ENCODE measurements at places on chromosomes 2 and 18.

- DNase-seq, result no peak
These were observed 91.5 kb upstream of the PARD3B start for GRCh38 chr2:204453730-204454167.

- peak; percentile 82 for DNase-seq
These were observed 34.1 kb downstream of the NFATC1 start for GRCh38 chr18:79429785-79430281.

- DNase-seq, result no peak
These were observed 13.3 kb upstream of the RAB17 start for GRCh38 chr2:237603718-237604362.

GRCh38 chr2:100482741-100483140 lies 12.5 kb downstream of the NMS start:
- DNase-seq, result peak; percentile 6

GRCh38 chr2:4420032-4420431 lies 716.7 kb downstream of the DCDC2C start:
- DNase-seq, result no peak

DNA sequence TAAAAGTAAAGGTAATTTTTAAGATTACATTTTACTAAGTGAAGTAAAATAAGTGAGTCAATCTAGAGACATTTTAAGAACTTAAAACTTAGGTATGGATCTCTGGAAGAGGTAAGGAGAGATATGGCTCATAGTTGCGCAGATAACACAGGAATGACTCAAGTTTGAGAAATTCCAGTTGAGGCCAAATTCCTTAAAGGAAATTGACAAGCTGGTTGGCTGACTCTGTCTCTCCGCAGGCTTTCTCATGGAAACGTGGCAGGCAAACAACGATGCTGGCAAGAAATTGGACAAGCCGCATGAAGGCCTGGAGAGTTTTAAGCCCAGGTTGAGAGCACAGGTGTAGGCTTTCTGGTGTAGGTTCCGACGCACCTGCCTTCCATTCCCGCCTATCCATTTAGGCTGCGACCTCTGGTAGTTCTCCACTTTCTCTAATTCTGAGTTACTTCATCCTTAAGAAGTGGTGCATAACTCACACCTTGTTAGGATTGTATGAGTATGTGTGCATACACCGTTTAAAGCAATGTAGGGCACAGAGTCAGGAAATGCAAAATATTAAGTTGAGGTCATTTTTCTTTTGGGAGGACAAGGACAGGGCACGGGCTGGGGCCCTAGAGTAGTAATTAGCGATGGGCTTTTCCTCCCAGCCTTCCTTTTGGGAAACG lies 589 bp upstream of the DAW1 start:
- no peak for DNase-seq

DNA sequence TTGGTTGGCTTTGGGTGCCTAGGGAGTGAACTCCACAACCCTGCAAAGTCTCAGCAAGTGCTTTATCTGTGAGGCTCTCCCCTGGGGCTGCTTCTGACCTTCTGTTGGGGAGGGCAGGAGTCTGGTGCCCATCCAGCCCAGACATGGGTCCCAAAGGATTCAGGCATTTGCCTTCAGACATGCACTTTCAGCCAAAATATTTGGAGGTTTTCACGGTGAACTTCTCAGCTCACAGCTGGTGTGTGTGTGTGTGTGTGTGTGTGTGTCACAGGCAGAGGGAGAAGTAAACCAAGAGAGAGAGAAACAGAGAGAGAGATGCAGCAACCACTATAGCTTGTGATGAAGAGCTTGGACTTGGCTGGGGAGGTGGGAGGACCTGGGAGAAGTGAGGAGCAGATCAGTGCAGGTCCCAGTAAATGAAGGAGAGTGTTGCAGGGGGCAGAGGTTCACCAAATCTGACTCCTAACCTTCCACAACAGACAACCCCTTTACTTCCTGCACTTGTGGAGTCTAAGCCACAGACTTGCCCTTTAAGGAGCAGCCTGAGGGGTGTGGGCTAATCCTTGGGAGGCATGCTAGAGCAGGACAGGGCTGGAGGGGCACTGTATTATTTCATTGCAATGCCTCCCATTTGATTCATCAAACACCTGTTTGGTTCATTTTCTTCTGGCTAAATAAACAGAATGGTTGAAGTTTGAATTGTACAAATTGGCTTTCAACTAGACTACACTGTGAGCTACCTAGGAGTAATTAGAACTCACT lies 14.1 kb downstream of the SLC9A4 start:
- no peak for DNase-seq

GRCh38 chr2:188322569-188323551 lies 31.2 kb downstream of the GULP1 start:
- DNase-seq, result no peak

DNA sequence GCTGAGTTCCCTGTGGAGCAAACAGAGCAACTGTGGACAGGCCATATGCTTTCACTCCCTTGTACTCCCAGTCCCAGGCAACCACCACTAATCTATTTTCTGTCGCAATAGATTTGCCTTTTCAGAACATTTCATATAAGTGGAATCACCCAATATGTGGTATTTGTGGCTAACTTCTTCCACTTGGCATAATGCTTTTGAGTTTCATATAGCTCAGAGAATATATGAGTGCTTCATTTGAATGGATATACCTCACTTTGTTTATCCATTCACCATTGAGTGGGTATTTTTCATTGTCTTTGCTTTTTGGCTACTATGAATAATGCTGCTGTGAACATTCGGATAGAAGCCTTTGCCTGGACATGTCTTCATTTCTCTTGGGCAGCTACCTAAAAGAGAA lies 151.9 kb downstream of the CERS6 start:
- DNase-seq, result no peak

GRCh38 chr2:25698752-25699151 lies 25.4 kb upstream of the DTNB start:
- no peak for DNase-seq

- no peak for DNase-seq
These were observed 100.7 kb upstream of the RNU4ATAC start for GRCh38 chr2:121429927-121430520.

DNA sequence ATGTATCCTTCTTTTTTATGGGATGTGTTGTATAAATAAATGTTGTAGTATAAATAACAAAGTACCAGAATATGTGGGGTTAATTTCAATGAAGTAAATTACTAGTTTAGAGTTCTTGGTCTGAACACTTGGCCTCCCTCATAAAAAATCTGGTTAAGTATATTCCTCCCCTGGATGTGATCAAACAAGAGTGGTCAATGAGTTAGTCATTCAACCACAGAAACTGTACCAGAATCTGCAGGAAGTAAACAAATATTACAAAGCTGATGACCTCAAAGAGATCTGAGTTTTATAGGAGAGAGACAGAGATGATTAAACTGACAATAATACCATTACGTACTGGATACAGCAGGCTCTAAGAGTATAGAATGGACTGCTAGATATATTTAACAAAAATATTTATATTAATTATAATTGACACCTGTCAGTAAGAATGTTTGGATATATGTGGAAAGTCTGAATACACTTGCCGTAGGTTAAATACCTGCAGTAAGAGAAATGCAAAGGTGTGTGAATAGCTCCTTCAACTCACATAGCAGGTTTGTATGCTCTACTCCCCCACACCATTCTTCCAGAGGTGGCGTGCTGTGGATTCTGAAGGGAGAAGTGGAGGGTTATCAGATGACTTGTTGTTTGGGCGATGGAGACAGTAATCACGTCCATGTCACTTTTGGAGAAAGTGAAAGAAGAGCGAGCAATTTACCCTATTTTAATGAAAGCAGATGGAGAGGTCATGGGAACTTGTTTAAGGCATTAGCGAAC lies 108.3 kb upstream of the LRATD1 start:
- no peak for DNase-seq

DNA sequence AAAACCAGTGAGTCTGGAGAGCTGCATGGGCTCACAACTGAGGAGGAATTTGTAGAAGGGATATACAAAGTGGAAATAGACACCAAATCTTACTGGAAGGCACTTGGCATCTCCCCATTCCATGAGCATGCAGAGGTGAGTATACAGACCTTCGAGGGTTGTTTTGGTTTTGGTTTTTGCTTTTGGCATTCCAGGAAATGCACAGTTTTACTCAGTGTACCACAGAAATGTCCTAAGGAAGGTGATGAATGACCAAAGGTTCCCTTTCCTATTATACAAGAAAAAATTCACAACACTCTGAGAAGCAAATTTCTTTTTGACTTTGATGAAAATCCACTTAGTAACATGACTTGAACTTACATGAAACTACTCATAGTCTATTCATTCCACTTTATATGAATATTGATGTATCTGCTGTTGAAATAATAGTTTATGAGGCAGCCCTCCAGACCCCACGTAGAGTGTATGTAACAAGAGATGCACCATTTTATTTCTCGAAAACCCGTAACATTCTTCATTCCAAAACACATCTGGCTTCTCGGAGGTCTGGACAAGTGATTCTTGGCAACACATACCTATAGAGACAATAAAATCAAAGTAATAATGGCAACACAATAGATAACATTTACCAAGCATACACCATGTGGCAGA lies 3.6 kb downstream of the TTR start:
- DNase-seq, result no peak

- no peak for DNase-seq
These were observed 49.9 kb upstream of the AFF3 start for GRCh38 chr2:100192300-100192699.

GRCh38 chr2:237254911-237255578 lies 158.9 kb downstream of the COL6A3 start:
- DNase-seq, result no peak

DNA sequence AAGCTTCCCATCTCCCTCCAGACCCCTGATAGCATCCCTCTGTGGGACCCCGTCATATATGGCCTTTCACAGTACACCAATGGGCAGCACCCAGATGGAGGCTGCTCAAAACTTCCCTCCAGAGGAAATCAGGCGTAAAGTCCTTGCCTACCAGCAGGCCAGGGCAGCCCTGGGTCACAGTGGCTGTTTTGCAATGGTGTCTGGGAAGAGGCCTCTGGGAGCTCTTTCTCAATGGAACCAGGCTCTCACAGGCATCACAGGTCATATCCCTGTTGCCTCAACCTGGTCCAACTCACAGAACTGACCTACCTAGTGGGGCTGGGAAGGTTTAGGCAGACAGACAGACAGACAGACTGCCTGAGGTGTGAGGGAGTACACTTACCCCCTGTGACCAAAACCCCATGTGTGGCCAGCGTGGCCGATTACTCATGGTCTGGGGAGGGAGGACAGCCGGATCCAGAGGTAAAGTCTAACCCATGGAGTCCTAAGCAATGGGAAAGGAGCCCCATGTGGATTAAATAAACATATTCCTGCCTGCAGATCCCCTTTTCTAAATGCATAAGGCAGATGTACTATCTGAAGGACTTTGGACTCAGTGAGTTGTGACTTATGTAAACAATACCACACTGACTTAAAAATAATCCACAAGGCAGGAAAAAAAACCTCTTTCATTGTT lies 58.2 kb downstream of the BCL2L11 start:
- no peak for DNase-seq

DNA sequence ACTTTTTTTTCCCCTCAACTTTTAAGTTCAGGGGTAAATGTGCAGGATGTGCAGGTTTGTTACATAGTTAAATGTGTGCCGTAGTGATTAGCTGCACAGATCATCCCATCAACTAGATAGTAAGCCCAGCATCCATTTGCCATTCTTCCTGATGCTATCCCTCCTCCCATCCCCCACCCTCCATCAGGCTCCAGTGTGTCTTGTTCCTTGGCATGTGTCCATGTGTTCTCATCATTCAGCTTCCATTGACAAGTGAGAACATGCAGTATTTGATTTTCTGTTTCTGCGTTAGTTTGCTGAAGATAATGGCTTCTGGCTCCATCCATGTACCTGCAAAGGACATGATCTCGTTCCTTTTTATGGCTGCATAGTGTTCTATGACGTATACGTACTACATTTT lies 47.2 kb upstream of the STON1 start:
- DNase-seq, result no peak

- no peak for DNase-seq
These were observed 459.4 kb upstream of the UBE2E3 start for GRCh38 chr2:180520921-180521581.

- DNase-seq, result no peak
These were observed 427.1 kb downstream of the RND3 start for GRCh38 chr2:150060341-150060740.

DNA sequence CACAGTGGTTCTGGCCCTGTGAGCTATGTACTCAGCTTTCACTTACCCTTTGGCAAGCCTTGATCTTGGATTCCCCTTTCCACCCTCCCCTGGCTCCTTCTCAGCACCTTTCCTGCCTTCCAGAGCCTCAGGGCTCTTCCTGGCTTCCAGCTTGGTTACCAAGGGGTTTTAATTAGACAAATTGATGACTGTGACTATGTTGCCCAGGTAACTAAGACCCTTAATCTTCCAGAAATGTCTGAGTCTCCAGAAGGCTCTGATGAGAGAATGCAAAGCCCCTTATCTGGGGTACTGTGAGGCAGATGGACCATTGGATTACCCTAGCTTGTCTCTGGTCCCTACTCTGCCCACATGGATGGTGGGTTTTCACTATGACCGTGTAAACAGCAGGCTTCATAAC lies 174.2 kb downstream of the LOXHD1 start:
- no peak for DNase-seq

- DNase-seq, result no peak
These were observed 239.7 kb upstream of the RASGRP3 start for GRCh38 chr2:33236482-33237385.

- DNase-seq, result no peak
These were observed 2.7 kb downstream of the ZNF532 start for GRCh38 chr18:58867281-58867961.

GRCh38 chr18:48244530-48244929 lies 164.7 kb downstream of the ZBTB7C start:
- DNase-seq, result no peak

DNA sequence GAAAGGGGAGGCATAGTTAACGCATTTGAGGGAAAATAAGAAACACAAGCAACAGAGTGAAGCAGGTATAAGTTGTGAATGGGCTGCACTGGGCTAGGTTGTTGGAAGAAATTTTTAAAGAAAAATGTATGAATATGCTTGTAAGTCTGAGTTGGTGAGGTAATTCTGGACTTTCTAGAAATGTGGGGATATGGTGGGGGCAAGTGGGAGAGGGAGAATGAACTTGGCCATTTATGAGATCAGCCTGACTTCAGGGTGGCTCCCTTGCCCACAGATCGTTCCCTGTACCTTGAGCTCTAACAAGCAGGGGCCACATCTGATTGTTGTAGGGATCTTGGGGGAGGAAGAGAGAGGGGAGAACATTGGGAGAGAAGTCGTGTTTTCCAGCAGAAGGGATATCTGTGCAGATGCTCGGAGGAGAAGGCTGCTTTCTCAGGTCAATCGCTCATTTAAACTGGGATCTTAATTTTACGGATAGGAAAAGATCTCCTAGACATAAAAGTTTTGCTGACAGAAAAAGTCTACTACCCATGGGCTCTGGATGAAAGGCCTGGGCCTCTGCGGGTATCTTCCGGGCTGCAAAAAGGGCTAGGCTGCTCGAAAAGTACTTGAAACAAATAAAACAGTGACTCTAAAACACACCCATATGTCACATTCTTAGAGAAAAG lies 42.5 kb upstream of the FZD5 start:
- DNase-seq, result no peak
